ENCODE measurements at places on chromosomes 2 and 18. TPM values are rescaled to one million over a fixed set of nuclear protein-coding genes. Genes with fewer than 3 reads are reported as not detected.
A peak's percentile ranks its signal among the peaks of the same experiment; 100 is the strongest.

The SPP2 gene
- total RNA-seq: not detected

The CCL20 gene
- total RNA-seq: 3.8 TPM

The FBXO36 gene
- total RNA-seq: 4.9 TPM

The CSRNP3 gene
- total RNA-seq: 2.0 TPM

The LBX2 gene
- total RNA-seq: 1.3 TPM

GRCh38 chr2:223071139-223071538, 19.1 kb downstream of the KCNE4 start:
- DNase-seq: no peak

DNA sequence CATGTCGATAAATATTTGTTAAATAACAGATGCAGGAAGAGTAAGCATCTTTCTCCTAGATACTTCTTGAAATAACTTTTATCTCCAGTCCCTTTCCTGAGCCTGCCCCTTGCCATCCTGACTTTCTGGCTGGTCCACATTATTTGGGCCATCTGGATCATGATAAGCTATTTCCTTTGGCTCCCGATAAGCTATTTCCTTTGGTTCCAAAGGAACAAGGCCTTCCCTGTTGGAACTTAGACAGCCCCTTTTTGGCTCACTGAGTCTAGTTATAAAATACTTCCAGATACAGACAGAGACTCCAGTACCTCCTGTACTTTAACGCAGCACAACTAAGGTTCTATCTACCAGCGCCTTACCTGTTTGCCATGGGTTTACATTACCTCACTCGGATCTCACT, 205.3 kb upstream of the CCDC150 start:
- no peak for DNase-seq

DNA sequence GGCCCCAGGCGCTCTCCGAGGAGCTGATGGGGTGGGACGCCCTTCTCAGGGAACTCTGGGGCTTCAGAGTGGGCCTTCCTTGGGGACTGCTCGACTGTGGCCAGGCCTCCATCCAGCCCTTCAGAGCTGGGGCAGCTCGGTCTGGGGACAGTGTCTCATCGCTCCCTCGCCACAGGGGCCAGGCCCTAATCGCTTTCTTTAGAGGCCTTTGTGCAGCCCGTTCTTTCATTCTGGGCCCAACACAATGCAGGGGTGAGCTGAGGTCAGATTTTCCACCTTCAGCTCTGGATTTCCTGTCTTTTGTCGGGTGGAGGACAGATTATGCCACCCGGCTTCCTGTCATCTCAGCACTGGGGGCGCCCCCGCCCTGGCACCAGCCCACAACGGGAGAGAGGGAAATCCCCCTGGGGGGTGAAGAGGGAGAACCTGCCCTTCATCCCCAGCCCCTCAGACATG, 25.2 kb downstream of the MYCN start:
- DNase-seq: no peak

- DNase-seq: no peak
Measured at GRCh38 chr2:138632066-138632620, 130.6 kb downstream of the SPOPL start.

DNA sequence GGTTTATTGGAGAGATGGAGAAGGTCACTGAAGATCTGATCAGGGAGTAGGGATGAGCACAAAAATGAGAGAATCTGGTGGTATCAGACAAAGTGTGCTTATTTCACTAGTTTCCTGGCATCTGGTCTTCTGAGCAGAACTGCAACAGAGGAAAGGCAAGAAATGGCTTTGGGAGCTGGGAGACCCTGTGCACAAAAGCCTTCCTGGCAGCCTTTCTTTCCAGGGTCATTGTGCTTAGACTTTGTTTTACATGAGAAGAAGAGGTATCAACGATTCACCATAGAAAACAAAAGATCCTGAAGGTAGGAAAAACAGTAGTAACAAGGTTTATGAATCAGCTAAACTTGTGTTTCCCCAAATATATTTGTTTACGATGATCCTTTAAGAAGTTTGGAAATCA, 162.9 kb downstream of the CNTNAP5 start:
- DNase-seq: no peak

DNA sequence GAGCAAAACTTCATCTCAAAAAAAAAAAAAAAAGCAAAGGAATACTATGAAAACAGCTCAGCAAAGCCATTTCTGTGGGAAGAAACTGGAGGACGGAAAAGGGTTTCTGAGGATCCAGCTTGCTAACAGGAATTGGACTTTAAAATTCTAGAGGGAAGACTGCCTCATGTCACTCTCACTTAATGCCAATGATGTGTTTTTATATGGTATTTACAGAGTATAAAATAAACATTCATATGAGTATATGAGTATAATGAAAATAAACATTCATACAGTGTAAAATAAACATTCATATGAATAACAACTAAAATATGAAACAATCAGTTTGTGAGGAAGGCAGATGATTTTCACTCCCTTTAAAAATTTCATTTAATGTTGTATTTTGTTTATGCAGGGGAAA, 43.9 kb downstream of the CHMP3 start:
- DNase-seq: no peak

DNA sequence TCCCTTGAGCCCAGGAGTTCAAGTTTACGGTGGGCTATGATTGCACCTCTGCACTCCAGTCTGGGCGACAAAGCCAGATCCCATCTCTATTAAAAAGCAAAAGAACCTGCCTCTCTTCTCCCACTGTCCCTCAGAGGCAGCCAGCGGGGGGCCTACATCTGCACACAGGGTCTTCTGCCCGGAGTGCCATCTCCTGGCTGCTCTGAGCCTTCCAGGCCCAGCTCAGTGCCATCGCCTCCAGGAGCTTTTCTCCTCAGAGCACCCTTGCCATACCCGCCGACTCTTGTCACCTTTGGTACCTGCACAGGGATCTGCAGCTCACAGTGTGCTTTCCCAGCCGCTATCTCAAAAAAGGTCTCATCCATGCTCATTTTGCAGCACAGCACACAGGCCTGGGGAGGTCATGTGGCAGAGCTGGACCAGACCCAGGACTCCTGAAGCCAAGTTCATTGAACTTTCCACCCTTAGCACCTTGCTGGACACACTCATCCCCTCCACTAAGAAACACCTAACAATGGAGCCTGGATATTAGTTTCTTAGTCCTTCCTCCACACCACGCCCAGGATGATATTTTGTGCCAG, 186.3 kb downstream of the HAUS1 start:
- DNase-seq: no peak

DNA sequence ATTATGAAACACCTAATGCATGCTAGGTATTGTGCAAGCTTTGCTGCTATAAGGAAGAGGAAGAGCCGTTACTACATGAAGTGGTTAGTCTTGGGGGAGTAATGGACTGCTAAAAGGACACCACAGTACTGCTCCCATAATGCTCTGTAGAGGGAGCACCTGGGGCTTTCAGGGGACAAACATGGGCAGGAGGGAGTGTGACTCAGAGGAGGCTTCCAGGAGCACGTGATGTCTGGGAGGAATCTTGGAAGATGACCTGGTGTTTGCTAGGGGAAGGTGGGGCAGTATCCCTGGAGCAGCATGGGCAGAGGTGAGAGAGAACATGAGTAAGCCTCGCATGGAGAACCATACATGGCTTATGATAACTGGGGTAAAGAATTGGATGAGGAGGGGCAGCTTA, 18.8 kb downstream of the MAPK4 start:
- DNase-seq: no peak

- DNase-seq: no peak
Measured at GRCh38 chr2:17519486-17519885, 1.2 kb upstream of the RAD51AP2 start.

DNA sequence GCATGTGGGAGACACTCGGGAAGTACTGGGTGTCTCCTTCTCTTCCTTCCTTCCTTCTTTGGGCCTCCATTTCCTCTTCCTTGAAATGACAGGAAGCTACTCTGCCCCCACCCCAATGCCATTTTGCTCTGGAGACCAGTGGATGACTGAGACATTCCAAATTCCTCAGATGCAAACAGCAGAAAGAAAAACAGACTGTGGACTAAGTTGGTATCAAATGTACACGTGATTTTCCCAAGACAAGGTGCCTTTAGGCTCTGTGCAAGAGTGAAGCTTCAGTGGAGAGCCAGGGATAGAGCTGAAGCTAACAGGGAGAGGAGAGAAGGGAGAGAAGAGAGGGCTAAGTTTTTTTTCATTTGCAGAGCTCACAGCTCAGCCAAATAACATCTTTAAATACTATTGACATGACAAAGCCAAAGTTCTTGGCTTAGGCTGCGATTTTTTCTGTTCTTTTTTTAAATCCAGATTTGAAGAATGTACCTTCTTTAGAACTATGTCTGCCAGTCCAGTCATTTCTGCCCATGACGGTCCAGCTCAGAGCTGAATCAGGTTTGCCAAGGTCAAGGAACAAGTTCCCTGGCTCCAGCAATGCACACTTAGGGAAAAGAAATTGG, 84.5 kb upstream of the LCLAT1 start:
- no peak for DNase-seq

DNA sequence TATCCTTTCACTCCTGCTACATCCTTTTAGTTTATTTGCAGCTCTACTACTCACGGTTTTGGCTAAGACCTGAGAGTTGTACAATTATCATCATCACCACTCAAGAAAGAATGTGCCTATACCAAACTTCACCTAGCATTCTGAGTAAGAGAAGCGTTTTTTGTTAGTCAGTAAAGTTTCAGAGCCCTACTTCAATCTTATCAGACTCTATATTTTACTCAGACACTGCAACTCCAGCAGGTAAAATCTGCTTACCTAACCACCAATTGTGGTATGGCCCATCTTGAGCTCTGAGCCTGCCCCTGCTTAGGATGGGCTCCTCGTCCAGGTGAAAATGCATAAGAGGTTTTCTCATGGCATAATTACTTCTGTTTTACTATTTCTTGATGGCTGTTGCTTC, 37.1 kb downstream of the ICOS start:
- DNase-seq: no peak

DNA sequence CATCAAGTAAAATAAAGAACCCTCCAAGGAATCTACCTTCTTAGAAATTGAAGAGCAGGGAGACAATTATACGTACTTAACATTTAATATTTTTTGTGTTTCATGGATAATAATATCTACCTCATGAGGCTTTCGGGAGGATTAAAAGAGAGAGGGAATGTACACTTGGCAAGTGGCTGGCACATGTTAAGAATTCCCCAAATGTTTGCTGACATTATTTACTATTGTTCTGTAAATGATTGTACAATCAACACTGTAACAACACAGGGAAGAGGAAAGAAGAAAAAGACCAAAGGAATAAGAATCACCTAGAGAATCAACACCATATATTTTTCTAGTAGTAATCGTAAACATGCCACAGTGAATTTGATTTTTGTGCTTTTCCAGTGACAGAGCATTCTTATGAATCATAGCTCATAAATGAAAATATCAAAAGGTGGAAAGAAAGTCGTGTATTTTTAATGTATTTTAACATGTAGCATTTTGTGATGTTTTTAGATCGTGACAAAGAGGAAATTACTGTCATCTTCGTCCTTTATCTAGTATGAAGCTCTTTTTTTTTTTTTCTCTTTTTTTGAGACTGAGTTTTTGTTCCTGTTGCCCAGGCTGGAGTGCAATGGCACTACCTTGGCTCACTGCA, 67.3 kb downstream of the B3GNT2 start:
- DNase-seq: no peak

DNA sequence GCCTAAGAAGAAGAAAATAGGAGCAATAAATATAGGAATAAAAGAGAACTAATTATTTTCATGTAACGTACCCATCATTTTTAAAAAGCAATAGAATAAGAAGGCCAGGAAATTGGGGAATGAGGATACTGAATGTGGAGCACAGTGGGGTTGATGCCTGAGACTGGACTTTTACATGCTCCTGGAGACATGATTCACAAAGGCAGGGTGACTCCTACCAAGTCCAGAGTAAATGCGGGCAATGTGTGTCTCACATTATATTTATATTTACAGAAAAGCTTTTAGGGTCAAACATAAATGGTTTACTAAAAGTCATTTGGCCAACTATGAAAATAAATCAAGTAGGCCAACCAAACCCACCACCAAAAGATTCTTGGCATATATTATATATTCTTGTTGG, 87.9 kb upstream of the COL5A2 start:
- no peak for DNase-seq

DNA sequence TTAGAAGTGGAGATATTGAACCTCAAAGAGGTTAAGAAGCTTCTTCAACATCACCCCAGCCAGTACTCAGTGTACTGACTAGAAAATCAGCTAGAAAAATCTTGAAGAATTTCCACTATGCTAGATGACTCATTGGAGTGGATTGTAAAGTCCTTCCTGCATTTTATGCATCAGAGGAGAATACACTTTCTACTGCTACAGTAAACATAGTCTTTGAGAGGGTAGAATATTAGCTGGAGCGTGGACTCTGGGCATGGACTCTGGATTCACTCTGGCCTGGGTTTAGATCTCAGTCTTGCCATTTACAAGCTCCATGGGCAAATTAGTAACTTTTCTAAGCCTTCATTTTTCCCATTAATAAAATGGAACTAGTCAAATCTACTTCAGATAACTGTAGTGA, 215.9 kb downstream of the IRS1 start:
- no peak for DNase-seq

DNA sequence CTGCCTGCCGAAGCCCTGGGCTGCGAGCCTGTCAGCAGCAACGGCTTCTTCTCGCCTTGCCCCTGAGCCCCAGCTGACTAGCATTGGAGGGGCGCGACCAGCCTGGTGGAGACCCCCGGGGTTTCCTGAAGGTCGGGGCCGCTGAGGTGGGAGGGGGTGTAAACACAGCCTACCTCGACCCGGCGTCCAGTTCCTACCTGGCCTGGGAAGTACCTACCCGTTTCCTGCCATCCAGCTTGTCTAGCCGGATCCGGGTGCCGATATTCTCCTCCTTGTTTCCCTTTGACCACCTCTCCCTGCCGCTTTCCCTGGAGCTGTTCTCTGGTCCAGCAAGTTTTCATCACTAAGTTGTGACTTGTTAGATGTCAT, 511 bp downstream of the MOB4 start:
- DNase-seq: peak; percentile 53

- peak; percentile 32 for DNase-seq
Measured at GRCh38 chr2:100780203-100781008, 39.5 kb upstream of the NPAS2 start.

DNA sequence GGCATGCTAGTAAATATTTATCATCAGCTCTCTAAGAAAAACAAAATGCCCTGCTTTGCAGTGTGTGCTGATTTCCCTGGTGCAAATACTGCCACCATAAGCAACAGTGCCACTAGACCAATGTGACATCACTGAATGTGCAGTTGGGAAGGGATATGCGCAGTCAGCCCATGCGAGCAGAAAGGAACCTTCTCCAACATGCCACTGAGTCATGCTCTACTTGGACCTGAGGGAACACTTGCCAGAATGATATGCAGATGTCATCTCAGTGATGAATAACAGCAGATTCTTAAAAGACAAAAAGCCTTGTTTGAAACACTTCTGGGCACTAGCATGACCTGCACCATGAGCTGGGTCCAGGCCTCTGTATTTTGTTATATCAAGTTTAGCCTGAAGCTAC, 55.3 kb upstream of the REL start:
- DNase-seq: no peak

- no peak for DNase-seq
Measured at GRCh38 chr2:148939271-148939670, 64.2 kb downstream of the KIF5C start.

GRCh38 chr2:53867773-53868172, 8.0 kb upstream of the GPR75 start:
- no peak for DNase-seq

DNA sequence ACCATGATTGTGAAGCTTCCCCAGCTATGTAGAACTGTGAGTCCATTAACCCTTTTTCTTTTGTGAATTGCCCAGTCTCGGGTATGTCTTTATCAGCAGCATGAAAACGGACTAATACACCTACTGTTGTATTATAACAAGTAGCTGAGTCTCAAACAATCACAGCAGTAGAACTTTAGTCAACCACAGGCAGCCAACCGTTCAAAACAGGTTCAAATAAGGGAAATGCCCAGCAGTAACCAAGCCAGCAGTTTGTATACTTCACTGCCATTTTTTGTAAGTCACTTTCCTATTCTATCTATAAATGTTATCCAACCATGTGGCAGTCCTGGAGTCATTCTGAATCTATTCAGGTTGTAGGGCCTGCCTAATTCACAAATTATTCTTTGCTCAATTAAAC, 1560.6 kb upstream of the SLC39A10 start:
- DNase-seq: no peak

All from upper lobe of left lung (tissue), 6 donors.